Immature natural killer cell (primary cell): ENCODE measurements at places on chromosomes 3 and 15.

GRCh38 chr3:68919000-68919399 is 13.3 kb downstream of the TAFA4 start:
- H3K4me3 ChIP-seq: no peak overlapping the region
- peak overlapping the region; percentile 59 for H3K27ac ChIP-seq
- no peaks in the 10 kb centered on the region for H3K27me3 ChIP-seq
- no peaks in the 10 kb centered on the region for H3K4me1 ChIP-seq
- no peak for DNase-seq

- no peak overlapping the region for H3K27ac ChIP-seq
- no peak overlapping the region for H3K4me3 ChIP-seq
- H3K4me1 ChIP-seq: peaks cover 23% of the 10 kb centered on the region
- peaks cover 29% of the 10 kb centered on the region for H3K36me3 ChIP-seq
- DNase-seq: no peak
- H3K27me3 ChIP-seq: no peaks in the 10 kb centered on the region
Measured at GRCh38 chr3:172258624-172259023, 189.6 kb downstream of the GHSR start.

- no peaks in the 10 kb centered on the region for H3K27me3 ChIP-seq
- H3K4me3 ChIP-seq: no peak overlapping the region
- DNase-seq: no peak
- peaks cover 49% of the 10 kb centered on the region for H3K4me1 ChIP-seq
Measured at GRCh38 chr3:188266562-188267274, 112.8 kb downstream of the LPP start.

- H3K4me1 ChIP-seq: no peaks in the 10 kb centered on the region
- no peaks in the 10 kb centered on the region for H3K36me3 ChIP-seq
- no peaks in the 10 kb centered on the region for H3K27me3 ChIP-seq
- H3K4me3 ChIP-seq: no peak overlapping the region
- no peak for DNase-seq
- no peak overlapping the region for H3K27ac ChIP-seq
Measured at GRCh38 chr3:34807611-34808010, 831.7 kb upstream of the ARPP21 start.

DNA sequence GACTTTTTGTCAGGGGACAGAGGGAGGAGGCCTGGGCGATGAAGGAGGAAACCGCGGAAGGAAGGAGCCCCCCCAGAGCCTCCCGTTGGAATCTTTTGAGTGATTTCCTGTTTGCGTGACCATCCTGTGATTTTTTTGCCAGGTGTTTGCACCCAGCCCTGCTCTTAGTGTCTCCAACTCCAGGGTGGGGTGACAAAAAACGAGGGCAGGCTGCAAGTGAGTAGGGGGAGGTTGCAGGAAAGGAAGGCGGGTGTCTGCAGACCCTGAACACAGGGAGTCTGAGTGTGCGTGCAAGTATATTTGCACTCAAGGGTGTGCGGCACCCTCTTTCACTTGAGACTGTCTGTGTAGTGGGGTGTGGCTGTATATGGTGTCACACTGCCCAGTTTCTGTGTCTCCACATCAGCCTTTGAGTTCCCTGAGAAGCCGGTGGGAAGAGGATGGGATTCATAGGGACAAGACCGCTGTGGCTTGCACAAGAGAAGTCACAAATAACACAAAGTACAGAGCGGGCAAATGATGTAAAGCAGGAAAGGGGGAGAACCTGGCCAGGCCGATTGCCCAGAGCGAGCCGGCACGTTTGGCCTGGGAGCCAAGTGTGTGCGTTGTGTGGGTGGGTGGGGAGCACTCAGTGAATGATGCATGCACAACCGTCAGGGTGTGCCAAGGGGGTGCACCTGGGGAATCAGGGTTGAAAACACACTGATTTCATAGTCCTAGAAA is 6.6 kb downstream of the ISLR2 start:
- no peak overlapping the region for H3K27ac ChIP-seq
- H3K27me3 ChIP-seq: peaks cover 29% of the 10 kb centered on the region
- peaks cover 9% of the 10 kb centered on the region for H3K4me1 ChIP-seq
- peak overlapping the region; percentile 64 for H3K4me3 ChIP-seq

GRCh38 chr15:43144512-43144911 is 11.1 kb downstream of the TMEM62 start:
- H3K4me1 ChIP-seq: peaks cover 24% of the 10 kb centered on the region
- DNase-seq: no peak
- H3K27ac ChIP-seq: peak overlapping the region; percentile 70
- peaks cover 22% of the 10 kb centered on the region for H3K36me3 ChIP-seq
- H3K4me3 ChIP-seq: no peak overlapping the region
- H3K27me3 ChIP-seq: no peaks in the 10 kb centered on the region
